ENCODE measurements at places on chromosomes 5 and 9.

DNA sequence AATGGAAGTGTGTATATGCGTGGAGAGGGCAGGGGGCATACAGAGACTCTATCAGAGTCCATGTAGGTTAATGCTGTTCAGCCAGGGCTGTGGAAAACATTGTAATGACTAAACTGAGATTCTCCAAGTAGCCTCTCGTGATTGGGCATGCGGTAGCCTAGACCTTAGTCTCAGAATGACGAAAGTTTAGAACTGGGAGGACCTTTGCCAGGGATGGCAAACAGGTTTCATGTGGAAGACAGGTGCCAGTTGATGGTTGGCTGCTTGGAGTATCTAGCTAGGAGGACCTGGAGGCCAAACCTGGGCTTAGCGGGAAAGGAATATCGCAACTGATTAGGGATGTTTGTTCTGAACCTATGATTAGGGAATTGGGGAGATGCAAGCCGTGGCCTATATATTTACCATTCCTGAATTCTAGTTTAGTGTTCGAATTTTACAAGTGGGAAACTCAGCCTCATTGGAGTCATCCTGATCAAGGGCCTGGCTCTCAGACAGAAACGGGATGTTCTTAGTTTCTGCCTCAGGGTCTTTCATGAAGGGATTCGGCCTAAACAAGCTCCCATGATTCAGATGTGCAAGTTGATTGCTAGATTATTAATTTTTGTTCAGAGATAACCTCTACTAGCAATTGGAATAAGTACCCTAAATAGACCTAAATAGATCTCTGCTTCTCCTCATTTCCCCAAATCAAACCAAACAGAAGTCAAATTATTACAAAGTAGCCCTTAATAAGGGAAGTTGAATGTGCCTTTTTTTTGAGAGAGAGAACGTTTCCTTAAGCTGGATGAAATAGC is 26.8 kb upstream of the TJP2 start:
- no peaks in the 10 kb centered on the region for H3K27me3 ChIP-seq
- H3K4me1 ChIP-seq = peaks cover 9% of the 10 kb centered on the region
- H3K27ac ChIP-seq = no peak overlapping the region
- no peaks in the 10 kb centered on the region for H3K36me3 ChIP-seq
- no peak for DNase-seq

DNA sequence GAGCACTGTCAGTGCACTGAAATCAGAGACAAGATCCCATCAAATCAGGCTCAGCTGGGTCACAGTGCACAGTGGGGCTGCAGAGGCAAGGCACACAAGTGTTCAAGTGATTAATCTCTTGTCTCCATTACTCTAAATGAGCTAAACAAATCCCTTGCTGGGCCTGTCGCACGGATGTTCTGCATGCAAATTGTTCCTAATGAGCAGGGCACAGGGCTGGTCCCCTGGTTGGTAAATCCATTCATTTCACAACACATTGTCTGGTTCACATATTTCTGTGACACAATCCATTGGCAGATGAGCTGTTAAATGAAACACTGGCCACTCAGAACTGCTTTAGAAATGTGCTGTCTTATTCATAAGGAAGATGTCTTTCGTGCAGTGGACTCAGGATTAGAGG is 167.9 kb upstream of the BRINP1 start:
- H3K4me1 ChIP-seq = no peaks in the 10 kb centered on the region
- no peak for DNase-seq
- H3K27me3 ChIP-seq = peaks cover 4% of the 10 kb centered on the region
- H3K27ac ChIP-seq = no peak overlapping the region

GRCh38 chr5:35201291-35201690 is 29.0 kb downstream of the PRLR start:
- H3K36me3 ChIP-seq = no peaks in the 10 kb centered on the region
- no peak overlapping the region for H3K4me3 ChIP-seq
- H3K27me3 ChIP-seq = peaks cover 10% of the 10 kb centered on the region

GRCh38 chr9:2872931-2873323 is 29.0 kb upstream of the PUM3 start:
- no peak for DNase-seq
- no peak overlapping the region for H3K4me3 ChIP-seq
- no peak overlapping the region for H3K27ac ChIP-seq
- no peaks in the 10 kb centered on the region for H3K4me1 ChIP-seq
- peaks cover 71% of the 10 kb centered on the region for H3K27me3 ChIP-seq
- H3K36me3 ChIP-seq = no peaks in the 10 kb centered on the region

DNA sequence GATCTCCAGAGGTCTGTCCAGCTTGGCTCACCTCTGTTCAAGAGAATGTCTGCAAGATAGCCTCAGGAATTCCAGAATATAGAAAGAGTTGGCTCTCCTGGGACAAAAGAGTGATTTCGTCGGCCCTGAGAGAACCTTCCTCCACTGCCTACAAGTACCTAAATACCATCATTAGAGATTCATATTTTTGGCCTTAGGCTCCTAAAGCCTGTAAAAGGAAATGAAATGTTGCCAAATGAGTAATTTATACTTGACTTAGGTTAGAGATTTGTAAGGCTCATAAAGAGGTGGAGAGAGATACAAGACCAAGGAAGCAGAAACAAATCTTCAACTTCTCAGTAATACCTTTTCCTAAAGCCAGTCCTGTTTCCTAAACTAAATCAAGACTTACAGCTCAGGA is 146.2 kb downstream of the CCDC192 start:
- H3K27ac ChIP-seq = no peak overlapping the region
- H3K27me3 ChIP-seq = no peaks in the 10 kb centered on the region
- no peaks in the 10 kb centered on the region for H3K36me3 ChIP-seq
- no peak for DNase-seq
- H3K4me1 ChIP-seq = no peaks in the 10 kb centered on the region
- H3K4me3 ChIP-seq = no peak overlapping the region

GRCh38 chr5:172790496-172790889 is 19.5 kb upstream of the DUSP1 start:
- no peaks in the 10 kb centered on the region for H3K36me3 ChIP-seq
- no peaks in the 10 kb centered on the region for H3K27me3 ChIP-seq
- DNase-seq = no peak
- H3K4me3 ChIP-seq = no peak overlapping the region

DNA sequence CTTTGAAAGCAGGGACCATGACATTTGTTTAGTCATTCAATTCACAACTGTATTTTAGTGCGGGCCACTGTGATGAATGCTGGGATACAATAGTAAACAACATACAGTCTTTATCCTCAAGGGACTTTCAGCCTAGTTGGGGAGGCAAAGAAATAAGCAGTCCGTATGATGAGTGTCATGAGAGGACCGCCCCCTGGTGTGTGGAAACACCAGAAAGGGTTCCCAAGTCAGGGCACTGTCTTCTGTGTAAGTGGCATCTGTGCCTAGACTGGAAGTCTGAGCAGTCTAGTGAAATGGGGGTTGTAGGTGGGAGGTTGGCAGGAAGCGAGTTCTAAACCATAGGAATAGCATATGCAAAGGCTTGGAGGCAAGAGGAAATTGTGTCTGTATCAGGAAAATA is 6.8 kb downstream of the C9orf43 start:
- no peaks in the 10 kb centered on the region for H3K27me3 ChIP-seq
- DNase-seq = no peak
- no peak overlapping the region for H3K4me3 ChIP-seq
- H3K27ac ChIP-seq = no peak overlapping the region
- no peaks in the 10 kb centered on the region for H3K36me3 ChIP-seq
- H3K4me1 ChIP-seq = no peaks in the 10 kb centered on the region

- H3K27ac ChIP-seq = no peak overlapping the region
- no peak for DNase-seq
- H3K4me3 ChIP-seq = no peak overlapping the region
- H3K27me3 ChIP-seq = peaks cover 33% of the 10 kb centered on the region
These were observed 1596.1 kb upstream of the WWC1 start for GRCh38 chr5:166695326-166695725.

DNA sequence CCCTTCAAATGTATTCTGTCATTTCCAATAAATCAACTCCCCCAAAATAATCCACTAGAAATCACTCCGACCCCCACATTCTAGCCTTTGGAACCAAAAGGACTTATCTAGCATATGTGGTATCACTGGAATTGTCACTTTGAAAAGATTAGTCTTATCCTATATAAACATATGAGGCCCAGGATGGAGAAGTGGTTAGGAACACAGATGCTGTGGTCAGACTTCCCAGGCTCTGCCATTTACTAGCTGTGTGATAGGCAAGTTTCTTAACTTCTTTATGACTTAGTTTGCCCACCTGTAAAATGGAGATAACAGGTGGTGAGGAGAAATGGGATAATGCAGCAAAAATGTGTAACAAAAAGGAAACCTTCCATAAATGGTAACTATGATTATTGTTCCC is 62.0 kb upstream of the GLRX start:
- no peak overlapping the region for H3K4me3 ChIP-seq
- H3K27me3 ChIP-seq = no peaks in the 10 kb centered on the region
- H3K36me3 ChIP-seq = no peaks in the 10 kb centered on the region
- DNase-seq = no peak
- H3K4me1 ChIP-seq = no peaks in the 10 kb centered on the region
- no peak overlapping the region for H3K27ac ChIP-seq

DNA sequence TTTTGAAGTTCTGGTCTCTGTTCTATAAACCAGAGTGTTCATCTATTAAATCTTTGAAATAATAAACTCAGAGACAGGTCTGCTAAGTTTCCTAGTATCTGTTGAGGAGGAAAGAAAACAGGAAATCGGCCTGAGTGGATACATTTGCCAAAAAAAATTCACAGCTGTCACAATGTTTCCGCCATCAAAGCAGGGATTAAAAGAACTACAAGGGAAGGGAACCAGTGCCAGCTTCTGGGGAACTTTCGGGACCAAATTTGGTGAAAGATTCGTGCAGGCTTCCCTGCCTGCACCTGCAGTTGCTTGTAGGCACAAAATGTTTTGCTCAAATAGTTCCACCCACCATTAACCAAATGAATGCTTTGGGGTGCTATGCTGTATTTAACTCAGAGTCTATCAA is 267.5 kb downstream of the MSX2 start:
- no peak overlapping the region for H3K4me3 ChIP-seq
- H3K27ac ChIP-seq = no peak overlapping the region
- no peaks in the 10 kb centered on the region for H3K27me3 ChIP-seq
- DNase-seq = no peak
- H3K36me3 ChIP-seq = no peaks in the 10 kb centered on the region
- H3K4me1 ChIP-seq = no peaks in the 10 kb centered on the region

DNA sequence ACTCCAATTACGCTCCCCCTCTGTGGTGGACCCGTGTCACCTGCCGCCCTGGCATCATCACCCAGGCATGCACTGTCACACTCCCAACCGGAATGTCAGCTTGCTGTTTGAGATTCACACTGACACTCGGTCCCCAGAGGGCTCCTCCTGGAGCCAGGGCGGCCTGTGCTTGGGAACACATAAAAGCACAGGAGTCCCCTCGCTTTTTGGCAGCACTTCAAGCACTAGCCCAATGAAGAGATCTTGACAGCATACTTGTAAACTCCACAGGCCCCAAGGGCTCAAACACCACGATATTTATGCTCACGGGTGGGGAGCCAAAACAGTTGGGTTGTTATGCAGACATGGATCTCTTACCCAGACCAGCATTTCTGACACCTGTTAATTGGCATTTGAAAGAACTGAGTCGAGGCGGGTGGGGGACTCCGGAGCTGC is 90.8 kb upstream of the EGFLAM start:
- no peak for DNase-seq
- H3K36me3 ChIP-seq = no peaks in the 10 kb centered on the region
- H3K27ac ChIP-seq = no peak overlapping the region

GRCh38 chr9:33165263-33166151 is 1.6 kb downstream of the B4GALT1 start:
- peak overlapping the region; percentile 91 for H3K27ac ChIP-seq
- no peaks in the 10 kb centered on the region for H3K27me3 ChIP-seq
- peaks cover 60% of the 10 kb centered on the region for H3K4me1 ChIP-seq
- H3K4me3 ChIP-seq = peak overlapping the region; percentile 95

- no peak overlapping the region for H3K4me3 ChIP-seq
- H3K27me3 ChIP-seq = no peaks in the 10 kb centered on the region
- DNase-seq = no peak
These were observed 131.5 kb downstream of the ATPSCKMT start for GRCh38 chr5:10118150-10118549.

DNA sequence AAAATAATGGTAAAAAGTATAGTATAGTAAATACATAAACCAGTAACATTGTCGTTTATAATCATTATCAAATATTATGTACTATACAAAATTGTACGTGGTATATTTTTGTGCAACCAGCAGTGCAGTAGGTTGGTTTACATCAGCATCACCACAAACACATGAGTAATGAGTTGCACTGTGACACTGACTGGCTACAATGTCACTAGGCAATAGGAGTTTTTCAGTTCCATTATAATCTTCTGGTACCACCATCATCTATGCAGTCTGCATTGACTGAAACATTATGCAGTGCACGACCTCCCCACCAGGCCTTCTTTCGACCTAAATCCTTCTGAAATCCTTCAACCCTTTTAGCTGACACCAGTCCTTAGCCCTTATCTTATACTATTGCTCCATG is 105.8 kb downstream of the SREK1 start:
- DNase-seq = no peak
- H3K27ac ChIP-seq = no peak overlapping the region
- H3K4me1 ChIP-seq = no peaks in the 10 kb centered on the region
- no peak overlapping the region for H3K4me3 ChIP-seq
- no peaks in the 10 kb centered on the region for H3K36me3 ChIP-seq

DNA sequence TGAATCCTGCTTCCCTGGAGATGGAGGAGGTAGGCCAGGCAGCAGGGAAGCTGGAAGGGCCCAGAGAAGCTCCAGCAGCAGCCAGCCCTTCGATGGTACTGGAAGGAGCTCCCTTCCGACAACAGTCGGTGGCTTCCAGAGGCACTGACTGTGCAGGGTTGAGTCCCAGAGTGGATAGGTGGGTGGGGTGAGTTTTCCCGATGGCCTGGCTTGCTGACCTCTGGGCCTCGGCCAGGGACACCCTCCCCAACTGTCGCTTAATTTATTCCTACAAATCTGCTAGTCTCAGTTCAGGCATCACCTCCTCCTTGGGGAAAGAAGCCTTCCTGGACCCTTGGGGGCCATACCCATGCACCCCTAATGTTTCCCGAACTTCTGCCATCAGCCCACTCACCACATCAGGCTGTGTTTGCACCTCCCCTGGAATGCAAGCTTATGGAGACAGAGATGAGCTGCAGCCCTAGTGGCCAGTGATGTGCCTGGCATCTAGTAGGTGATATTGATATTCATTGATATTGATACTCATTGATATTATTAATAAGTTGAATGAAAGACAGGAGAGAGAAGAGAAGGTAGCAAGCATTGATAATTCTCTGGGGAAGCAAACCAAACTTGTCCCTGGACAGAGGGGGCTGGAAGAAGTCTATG is 104.6 kb upstream of the BOD1 start:
- H3K27me3 ChIP-seq = no peaks in the 10 kb centered on the region
- H3K36me3 ChIP-seq = no peaks in the 10 kb centered on the region
- H3K4me1 ChIP-seq = no peaks in the 10 kb centered on the region

DNA sequence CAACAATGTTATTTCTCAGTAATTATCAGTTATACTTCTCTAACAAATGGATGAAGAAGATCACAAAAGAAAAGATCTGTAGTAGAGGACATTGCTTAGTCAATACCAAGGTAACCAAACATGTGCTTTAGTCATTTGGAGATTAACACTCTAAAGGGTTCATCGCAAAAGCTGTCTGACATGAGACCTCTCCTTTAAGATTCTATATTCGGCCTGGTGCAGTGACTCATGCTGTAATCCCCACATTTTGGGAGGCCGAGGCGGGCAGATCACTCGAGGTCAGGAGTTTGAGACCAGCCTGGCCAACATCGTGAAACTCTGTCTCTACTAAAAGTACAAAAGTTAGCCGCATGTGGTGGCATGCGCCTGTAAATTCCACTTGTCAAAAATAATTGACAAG is 18.3 kb upstream of the CKMT2 start:
- H3K27me3 ChIP-seq = no peaks in the 10 kb centered on the region
- H3K36me3 ChIP-seq = no peaks in the 10 kb centered on the region
- no peak overlapping the region for H3K27ac ChIP-seq
- no peaks in the 10 kb centered on the region for H3K4me1 ChIP-seq
- no peak for DNase-seq
